Left ventricle myocardium superior (tissue), 1 donor: ENCODE measurements at places on chromosomes 16 and 17.
A peak's percentile ranks its signal among the peaks of the same experiment; 100 is the strongest.

- DNase-seq: peak; percentile 68
These were observed 1.9 kb upstream of the CPD start for GRCh38 chr17:30376621-30377452.

DNA sequence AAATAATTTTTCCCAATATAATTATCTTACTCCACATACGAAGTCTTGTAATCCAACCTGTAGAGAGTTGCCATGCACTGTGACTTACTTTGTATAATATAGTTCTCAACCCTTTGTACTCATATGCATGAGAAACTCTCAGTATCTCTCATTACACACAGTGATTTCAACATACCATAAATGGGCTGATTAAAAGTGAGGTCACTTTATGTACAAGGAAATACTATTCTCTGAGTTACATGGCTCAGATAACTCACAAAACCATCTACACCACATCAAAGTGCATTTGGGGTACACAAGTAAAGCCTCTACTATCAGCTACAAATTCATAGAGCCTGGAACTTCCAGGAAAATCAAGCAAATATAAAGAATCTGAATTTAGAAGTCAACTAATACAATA is 27.9 kb downstream of the SLFN12 start:
- no peak for DNase-seq

GRCh38 chr16:17333229-17333628 is 137.5 kb downstream of the XYLT1 start:
- no peak for DNase-seq

GRCh38 chr17:17693253-17694168 is 12.3 kb downstream of the RAI1 start:
- peak; percentile 81 for DNase-seq

DNA sequence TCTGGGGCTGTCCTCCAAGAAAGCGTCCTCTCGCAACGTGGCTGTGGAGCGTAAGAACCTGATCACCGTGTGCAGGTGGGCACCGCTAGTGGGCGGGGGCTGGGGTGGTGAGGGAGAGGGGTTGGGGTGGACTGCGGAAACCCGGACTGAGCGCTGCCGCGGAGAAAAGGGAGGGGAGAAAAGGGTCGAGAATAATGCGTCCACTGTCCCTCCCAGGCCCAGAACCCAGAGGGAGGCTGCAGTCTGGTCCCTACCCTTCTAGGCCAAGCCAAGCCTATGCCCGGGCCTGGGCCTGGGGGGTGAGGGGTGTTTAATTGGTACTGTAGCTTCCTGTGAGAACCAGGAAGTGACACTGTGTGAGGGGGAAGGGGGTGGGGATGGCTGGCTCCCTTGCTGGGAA is 464 bp downstream of the RUNDC3A start:
- no peak for DNase-seq
